ENCODE measurements at places on chromosomes 16 and 17. TPM values are rescaled to one million over a fixed set of nuclear protein-coding genes. Genes with fewer than 3 reads are reported as not detected.

The NEUROD2 gene
- not detected for total RNA-seq

The YWHAE gene
- total RNA-seq, result 301 TPM

The RMI2 gene
- 40.4 TPM for total RNA-seq

The CDH3 gene
- 18.6 TPM for total RNA-seq

The CCDC144A gene
- 11.0 TPM for total RNA-seq

The CDRT4 gene
- total RNA-seq, result 4.0 TPM

The TBC1D3C gene
- total RNA-seq, result not detected

DNA sequence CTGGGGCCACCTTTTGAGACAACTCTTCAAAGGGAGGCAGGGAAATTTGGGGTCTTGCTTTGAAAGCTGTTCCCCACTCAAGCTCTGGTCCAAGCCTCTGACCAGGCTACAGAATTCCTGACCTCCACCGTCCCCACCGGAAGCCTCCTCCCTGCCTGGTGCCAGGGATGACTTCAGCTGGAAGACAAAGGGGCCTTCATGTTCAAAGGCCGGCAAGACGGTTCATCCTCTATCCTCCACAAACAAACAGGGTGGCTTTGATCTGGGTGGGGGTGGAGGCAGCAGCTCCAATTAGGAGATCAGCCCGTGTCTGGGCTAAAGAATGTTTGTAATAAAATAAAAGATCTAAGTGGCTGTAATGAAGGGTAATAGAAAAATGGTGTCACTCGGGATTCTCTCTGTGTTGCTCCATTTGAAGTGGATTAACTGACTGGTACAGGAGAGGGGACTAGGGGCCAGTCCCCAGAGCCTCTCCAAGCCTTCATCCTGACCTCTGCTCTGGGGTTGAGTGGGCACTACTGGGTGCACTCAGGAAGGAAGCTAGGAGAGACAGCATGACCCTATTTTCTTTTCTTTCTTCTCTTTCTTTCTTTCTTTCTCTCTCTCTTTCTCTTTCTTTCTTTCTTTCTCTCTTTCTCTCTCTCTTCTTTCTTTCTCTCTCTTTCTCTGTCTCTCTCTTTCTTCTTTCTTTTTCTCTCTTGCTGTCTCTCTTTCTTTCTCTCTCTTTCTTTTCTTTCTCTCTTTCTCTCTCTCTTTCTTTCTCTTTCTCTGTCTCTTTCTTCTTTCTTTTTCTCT is 27.5 kb upstream of the NKD1 start:
- no peak for DNase-seq

DNA sequence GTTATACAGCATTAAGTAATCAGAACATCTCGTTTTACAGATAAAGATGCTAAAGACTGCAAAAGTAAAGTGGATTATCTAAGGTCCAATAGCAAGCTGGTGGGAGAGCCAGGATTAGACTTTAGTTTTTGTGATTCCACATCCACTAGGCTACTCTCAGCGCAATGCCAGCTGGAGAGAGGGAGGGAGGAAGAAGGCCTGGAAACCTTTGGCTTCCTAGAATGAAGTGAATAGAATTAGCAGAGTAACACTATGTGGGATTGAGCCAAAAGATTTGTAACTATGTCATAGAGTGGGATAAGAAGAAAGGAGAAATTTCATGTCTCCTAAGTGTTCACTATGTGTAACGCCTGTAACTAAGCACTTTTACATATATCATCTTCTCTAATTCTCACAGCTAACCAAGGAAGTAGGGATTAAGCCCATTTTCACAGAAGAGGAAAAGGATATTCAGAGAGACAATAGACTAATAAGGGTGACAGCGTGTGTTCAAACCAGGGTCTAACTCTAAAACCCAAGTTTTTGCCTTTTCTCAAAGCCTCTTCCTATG is 25.4 kb upstream of the NSRP1 start:
- DNase-seq, result no peak

GRCh38 chr17:79393358-79394052 is 217.3 kb downstream of the RBFOX3 start:
- peak; percentile 65 for DNase-seq

- no peak for DNase-seq
These were observed 159.2 kb downstream of the CYLD start for GRCh38 chr16:50901062-50901461.

DNA sequence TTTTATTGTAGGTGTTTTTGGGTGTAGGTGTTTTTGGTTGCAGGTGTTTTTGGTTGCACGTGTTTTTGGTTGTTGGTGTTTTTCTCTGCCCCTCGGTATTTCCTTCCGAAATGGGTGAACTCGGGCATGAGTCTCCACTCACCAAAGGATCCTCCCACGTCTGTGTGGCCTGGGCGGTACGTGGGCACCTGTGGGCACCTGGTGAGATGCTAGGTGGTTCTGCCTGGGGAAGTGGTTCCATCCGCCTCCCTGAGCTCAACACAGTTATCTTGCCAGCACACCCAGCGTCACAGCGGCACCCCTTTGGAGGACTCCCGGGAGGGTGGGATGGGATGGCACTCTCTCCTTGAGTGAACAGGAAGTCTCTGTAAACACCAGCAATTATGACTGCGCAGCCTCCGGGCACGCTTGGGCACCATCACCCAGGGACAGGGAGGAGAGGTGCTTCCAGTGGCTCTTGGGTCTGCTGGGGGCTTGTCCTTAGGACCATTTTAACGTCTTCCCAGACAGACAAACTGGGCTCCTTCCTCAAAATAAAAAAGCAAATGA is 29.8 kb downstream of the COX4I1 start:
- no peak for DNase-seq

DNA sequence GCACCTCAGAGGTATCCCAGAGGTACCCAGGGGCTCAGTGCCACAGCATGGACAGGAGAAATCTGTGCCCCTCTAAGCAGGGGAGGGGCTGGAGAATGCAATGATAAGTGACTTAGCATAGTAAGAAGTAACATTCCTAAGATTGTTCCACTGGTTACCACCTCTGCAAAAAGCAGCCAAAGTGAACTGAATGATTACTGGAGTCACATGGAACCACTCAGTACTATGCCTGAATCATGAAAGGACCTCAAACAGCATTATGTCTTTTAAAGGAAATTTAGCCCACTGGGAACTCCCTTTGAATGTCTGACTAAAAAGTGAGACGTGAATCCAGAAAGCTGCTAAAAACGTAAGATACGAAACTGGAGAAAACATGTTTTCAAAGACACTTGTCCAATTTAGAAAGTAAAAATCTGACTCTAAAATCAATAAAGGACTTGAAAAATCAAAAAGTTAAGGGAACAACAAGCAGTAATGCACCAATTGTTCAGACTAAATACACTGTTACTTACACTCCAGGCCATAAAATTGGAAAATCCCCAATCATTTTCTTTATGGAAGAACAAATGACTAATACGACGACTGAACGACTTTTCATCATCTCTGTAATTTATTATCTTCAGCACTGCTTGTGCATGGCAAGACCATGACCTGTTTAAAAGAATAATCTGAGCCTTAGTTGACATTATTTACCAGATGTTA is 38.6 kb downstream of the LITAFD start:
- DNase-seq, result no peak

DNA sequence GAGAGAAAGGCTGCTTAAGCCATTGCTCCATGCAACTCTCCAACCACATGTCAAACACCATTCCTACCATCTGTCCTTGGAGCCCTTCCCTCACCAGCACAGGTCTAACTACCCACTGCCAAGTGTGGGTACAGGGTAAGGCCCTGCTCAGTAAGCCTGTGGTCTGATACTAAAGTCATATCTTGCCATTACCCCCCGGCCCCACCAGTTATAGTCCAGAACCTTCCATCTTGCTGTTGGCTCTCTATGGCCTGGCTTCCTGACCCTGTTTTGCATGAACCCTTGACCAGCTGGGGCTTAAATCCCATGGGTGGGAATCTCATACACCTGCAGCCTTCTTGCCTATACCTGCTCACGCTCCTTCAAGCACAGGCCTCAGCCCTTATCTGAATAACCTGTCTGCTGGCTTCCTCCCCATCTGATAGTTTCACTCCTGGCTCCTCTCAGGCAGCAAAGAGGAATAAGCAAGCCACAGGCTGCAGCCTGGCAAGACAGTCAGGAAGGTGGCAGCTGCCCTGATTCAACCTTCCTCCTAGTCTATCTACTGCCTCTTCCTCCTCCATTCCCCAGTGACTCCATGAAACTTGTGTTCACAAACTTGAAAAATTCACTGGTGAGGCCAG is 64.1 kb downstream of the ZFHX3 start:
- no peak for DNase-seq

GRCh38 chr16:72247821-72248253 is 75.9 kb upstream of the PMFBP1 start:
- DNase-seq, result no peak

DNA sequence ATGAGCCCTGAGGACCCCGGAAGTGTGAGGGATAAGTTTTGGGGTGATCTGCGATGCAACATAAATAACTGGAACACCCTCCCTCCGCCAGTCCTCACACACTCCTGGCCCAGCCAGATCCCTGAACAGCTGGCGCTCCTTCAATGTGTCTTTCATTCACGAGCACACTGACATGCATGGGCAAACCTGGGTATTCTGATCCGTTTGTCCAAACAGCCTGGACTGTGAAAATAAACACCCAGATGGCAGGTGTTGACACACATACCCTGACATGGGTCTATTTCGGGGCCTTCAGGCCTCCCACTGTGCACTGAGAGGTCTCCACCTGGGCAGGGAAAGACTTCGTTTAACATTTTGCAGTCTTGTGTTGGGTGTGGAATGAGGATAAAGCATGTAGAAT is 3.0 kb upstream of the CPNE2 start:
- no peak for DNase-seq

- DNase-seq, result no peak
These were observed 14.0 kb upstream of the DDX52 start for GRCh38 chr17:37657202-37657601.

GRCh38 chr16:69363281-69363717 is 11.7 kb upstream of the TMED6 start:
- DNase-seq, result no peak

DNA sequence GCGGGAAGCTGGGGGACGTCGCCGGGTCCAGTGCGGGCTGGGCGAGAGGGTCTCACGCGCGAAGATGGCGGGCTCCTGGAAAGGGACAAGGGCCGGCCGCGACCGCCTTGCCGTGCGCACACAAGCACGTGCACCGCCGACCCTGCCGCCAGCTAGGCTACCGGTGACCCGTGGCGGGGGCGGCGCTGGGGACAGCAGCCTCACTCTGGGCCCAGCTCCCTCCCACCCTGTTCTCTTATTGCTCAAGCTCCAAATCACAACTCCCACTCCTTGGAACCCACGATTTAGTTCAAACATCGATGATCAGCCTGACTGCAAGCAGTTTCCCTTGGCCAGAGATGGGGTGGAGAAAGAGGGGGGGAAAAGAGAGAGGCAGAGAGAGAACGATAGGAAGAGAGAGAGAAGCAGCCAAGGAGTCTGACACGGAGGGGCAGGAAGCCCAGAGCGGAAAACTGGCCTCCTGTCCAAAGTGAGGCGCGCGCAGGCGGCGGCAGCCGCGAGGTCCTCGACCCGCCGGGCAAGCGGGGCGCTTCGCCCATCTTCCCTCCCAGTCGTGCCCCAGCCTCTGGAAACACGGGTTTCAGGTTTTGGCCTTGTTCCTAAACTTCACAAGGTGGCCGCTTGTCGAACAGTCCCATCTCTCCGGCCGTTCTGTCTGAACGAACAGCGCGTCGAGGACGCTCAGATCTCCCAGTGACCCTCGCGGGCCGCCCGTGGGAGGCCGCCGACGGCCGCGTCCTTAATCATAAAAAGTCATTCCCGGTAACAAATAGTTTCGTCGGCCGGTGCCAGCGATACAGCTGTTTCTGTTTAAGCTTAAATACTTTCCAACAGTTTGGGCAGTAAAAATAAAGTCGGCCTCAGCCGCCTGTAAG is 1.7 kb upstream of the CBX8 start:
- peak; percentile 25 for DNase-seq

DNA sequence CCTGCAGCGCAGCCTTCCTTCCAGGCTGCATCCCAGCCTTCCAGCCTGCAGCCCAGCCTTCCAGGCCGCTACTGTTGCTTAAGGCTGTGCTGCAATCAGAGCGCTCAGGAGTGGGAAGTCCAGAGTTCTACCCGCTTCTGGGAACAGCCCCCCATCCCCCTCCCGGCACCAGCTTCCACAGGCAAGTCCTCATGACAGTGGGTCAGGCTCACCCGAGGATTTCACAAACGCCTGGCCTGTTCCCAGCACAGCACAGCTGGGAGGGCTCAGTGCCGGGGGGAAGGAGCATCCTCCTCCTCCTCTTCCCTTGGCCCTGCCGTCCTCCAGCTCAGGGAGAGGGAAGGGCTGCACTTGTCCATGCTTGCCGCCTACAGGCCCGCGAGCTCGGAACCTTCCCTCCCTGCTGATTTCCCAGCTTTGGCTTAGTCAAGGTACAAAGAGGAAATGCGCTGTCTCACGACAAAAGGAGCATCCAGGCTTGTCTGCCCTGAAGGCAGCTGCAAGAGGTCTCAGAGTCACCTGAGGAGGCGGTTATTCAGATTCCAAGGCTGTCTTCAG is 8.3 kb downstream of the SOCS3 start:
- no peak for DNase-seq

DNA sequence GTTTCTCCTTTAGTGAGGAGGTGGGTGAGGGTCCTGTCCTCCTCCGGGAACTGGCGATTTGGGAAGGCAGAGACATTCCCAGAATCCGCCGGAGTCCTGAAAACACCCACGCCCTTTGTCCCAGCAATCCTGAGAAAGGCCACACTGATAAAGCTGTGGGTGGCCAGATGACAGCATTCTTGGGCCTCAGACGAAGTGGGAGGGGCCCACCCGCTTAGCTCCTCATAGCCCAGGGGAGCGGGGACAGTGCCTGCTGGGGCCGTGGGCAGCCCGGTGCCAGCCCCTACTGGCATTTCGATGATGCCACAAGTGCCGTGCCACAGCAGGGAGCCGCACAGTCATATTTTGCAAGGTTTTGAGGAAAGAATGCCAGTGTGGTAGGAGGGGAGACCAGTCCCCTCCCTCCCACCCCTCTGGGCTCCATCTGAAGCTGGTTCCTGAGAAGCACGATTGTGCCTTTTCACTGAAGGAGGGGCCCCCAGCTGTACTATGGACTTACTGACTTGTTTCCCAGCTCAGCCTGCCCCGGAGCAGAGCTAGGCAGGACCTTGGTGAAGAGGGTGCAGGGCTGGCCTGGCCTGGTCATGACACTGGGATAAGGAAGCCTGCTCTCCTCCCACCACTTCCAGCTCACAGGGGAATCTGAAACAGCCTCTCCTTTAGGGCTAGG is 20.9 kb upstream of the MPRIP start:
- no peak for DNase-seq
